ENCODE measurements at places on chromosomes 5 and 9. TPM values are rescaled to one million over a fixed set of nuclear protein-coding genes. Genes with fewer than 3 reads are reported as not detected.

The DMRT3 gene
- 1.2 TPM for total RNA-seq

The LTC4S gene
- 4.1 TPM for total RNA-seq

The OR1L6 gene
- 1.2 TPM for total RNA-seq

The WDR31 gene
- total RNA-seq = 3.1 TPM

The CER1 gene
- 3.9 TPM for total RNA-seq

The FOXD4L6 gene
- not detected for total RNA-seq

The ABLIM3 gene
- 1.9 TPM for total RNA-seq

The IFNB1 gene
- 5.8 TPM for total RNA-seq

The NUP214 gene
- 27.7 TPM for total RNA-seq

The BHMT2 gene
- 18.3 TPM for total RNA-seq

The C5 gene
- 8.2 TPM for total RNA-seq

The ZNF367 gene
- 7.0 TPM for total RNA-seq

The SH3GL2 gene
- 3.6 TPM for total RNA-seq
